ENCODE measurements at places on chromosomes 3 and 15.

- no peak for DNase-seq
Observed at GRCh38 chr15:39266890-39267289, 314.0 kb upstream of the THBS1 start.

- DNase-seq: no peak
Observed at GRCh38 chr15:89806210-89806558, 8.5 kb downstream of the ANPEP start.

DNA sequence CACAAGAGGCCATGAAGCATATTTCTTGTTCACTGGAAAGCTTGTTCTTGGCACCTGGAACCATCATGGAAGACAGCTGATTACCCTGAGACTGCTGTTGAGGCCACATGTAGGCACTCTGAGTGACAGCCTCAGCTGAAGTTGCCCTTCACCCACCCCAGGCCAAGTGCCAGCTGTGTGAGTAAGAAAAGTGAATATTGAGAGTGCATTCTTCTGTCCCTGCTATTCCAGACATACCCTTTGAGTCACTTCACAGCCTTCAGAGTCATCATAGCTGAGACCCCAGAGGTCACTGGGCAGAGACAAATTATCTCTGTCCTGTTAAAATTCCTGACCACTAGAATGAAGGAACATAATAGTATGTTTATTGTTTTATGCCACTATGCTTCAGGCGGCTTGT is 79.6 kb downstream of the NFKBIZ start:
- DNase-seq: peak; percentile 73

GRCh38 chr3:38590521-38590920 is 59.0 kb downstream of the SCN5A start:
- no peak for DNase-seq

DNA sequence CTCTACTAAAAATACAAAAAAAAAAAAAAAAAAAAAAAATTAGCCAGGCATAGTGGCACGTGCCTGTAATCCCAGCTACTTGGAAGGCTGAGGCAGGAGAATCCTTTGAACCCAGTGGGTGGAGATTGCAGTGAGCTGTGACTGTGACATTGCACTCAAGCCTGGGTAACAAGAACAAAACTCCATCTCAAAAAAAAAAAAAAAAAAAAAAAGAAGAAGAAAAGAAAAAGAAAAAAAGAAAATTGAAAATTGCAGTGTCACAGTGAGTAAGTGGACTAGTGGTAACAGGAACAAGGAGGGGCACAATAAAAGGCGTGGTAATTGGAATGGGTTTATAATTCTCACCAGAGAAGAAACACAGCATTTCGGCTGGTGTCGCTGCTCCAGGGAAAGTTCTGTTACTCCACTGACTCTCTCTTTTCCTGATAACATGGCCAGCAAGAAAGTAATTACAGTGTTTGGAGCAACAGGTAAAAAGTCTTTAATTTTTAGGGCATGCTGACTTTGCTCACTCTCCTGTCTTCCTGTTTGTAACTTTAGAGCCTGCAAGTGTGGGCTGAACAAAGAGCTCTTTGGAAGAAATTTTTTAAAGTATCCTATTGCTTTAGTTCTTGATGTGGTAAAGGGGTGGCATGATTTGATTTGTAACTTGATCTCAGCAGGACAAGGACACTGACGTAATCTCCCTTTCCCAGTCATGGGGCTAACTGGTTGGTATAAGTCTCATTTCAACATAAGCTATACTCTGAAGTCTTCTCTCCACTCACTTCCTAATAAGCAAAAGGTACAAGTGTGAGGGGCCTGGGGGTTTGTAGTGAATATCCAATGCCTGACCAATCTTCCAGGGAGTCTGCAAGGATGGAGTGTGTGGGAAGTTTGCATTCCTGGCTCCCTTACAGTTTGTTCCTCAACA is 22.1 kb upstream of the TRA2B start:
- DNase-seq: peak; percentile 91

DNA sequence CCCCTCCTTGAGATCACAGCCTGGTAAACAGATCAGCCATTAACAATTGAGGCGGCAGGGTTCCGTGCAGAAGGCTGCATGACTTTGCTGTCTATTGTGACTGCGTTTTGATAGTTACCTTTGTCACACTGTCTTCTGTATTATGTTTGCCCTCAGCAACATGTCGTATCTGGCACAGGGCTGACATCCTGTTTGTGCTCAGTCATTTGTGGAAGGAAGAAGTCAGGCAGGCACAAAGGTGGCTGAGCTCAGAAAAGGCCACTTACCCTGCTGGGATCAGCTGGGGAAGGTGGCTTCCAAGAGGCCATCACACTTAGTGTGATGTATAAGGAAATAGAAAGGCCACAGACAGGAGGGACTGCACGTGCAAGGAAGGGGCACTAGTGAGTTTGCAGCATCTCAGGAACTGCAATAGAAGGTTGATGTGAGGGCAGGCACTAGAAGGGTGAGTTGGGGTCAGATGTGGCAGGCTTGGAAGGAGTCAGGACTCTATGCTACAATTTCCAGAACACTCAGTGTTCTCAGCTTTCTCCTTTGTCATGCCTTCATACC is 13.4 kb downstream of the PML start:
- DNase-seq: no peak

DNA sequence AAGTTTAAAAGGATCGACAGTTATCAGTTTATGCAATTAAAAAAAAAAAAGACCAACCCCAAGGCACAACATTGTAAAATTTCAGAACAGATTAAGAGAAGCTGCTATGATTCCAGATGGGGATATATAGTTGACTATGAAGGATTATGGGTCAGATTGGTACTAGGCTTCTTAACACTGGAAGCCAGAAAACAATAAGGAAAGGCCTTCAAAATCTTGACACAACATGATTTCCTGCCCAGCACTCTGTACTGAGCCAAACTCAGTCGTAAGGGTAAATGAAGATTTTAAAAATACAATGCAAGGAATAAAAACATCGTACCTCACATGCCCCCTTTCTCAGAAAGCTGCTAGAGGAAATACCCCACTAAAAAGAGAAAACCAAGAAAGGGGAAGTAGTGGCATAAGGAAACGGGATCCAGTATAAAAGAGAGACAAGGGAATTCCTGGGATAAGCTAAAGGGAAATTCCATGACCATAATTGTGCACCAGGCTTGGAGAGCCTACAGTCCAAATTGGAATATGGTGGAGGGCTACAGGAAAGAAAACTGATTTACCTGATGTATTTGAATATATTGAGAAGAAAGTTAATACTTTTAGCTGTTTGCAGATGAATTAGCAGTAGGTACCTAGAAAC is 27.9 kb downstream of the PIAS1 start:
- no peak for DNase-seq

DNA sequence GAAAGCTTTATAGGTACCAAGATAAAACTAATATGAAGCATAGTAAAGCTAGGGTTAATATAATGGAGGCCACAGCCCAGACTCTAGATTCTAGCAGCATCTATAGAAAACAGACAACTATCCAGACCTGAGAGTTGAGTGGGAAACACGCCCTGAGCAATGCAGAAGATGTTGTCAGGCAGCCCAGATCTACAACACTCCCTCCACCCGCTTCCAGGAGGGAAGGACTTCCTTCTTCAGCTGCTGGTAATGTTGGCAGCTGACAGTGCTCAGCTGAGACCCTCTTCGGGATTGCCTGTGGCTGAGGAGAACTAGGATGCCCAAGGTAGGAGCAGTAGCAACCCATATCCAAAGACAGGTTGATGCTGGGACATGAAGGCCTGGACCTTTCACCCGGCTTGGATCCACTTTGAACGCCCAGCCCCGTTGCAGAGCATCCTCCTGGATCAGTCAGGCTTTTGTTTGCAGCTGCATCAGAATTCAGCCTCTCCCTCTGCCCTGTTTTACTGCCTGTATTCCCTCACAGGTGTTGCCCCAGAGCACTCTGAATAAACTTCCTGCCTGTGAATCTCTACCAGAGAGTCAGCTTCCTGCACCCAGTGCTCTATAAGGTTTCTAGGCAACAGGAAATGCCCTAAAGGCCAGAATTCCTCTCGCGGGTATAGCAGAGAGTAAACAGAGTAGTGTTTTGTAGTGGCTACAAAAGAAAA is 174.7 kb upstream of the IL12A start:
- no peak for DNase-seq

GRCh38 chr3:2343031-2343682 is 244.5 kb downstream of the CNTN4 start:
- DNase-seq: no peak
